ENCODE measurements at places on chromosomes 6 and 20.

GRCh38 chr20:43949741-43950618 is 35.3 kb downstream of the TOX2 start:
- DNase-seq: peak; percentile 35

GRCh38 chr6:55023230-55023629 is 151.1 kb upstream of the HCRTR2 start:
- DNase-seq: no peak

DNA sequence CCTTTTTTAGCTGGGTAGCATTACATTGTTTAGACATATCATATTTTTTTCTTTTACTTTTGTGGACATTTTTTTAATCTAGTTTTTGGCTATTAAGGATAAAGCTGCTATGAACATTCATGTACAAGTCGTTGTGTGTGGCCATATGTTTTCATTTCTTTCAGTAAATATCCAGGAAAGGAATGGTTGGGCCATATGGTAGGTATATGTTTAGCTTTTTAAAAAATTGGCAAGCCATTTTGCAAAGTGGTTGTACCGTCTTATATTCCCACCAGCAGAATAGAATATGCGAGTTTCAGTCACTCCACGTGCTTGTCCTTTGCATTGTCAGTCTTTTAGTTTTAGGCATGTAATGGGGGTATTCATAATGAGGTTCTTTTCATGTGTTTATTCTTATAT is 106.3 kb upstream of the NOX3 start:
- no peak for DNase-seq

DNA sequence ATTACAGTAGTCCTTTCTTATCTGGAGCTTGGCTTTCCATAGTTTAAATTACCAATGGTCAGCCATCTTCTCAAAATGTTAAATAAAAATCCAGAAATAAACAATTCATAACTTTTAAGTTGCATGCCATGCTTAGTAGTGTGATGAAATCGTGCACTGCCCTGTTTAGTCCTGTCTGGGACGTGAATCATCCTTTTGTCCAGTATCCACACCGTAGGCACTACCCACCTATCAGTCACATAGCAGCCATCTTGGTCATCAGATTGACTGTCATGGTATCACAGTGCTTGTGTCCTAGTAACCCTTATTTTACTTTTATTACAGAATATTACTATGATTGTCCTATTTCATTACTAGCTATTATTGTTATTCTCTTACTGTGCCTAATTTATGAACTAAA is 924.1 kb downstream of the EYS start:
- DNase-seq: no peak

DNA sequence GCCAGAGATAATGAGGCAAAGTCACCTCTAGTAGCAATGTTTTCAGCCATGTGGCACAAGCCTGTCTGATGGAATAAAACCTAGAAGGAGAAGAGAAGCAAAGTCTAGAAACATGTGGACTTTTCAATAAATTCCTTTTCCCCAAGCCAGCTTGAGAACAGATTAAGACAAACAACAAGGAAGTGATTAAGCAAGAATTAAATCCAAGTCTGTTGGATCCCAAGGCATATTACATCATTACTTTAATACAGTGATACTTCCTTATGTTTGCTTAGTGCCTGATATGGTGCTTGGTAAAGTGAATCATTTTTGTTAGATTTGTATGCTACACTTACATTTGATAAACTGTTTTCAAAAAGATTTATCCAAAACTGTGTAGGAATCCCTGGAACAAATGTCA is 260.3 kb upstream of the FAM83B start:
- DNase-seq: no peak

GRCh38 chr20:25325073-25325472 is 65.6 kb downstream of the ABHD12 start:
- no peak for DNase-seq

DNA sequence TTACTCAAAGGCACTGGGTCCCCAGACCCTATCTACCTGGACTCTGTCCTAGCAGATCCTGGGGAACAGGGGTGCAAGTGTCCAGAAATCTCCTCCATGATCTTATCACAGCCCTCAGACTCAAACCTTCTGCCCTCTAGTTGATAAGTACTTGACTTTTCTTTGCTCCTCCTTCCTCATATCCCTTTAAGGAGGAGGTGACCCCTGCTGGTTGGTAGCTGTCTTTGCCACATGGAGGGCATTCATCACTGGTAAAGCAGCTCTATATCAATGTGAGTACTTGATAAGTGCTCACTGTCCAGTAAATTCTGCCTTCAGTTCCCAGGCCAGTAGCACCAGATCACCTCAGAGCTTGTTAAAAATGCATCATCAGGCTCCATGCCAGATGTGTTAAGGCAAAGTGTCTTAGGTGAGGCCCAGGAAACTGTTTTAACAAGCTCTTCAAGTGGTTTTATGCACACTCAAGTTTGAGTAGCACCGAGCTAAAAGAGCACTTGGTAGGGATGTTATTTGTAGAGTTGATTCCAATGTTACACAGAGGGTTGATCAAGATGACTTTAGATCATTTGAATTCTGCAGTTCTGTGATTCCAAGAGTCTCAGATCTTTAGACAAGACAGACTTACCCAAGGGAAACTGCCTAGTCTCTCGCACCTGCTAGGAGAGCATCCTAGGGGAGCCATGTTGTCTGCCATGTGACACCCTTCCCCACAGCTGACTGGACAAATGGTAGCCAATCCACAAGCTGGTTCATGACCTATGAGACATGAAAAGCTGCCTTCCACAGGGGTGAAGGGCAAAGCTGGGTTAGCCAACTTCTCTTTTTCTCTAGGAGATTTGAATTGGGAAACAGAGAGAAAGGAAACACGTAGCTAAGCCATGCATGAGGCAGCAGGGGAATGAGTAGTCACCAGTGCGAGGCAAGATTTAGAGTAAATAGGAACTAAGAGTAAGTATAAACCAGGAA is 18.6 kb downstream of the TREML2 start:
- peak; percentile 5 for DNase-seq

GRCh38 chr6:87282743-87283142 is 39.6 kb upstream of the SMIM8 start:
- DNase-seq: no peak

DNA sequence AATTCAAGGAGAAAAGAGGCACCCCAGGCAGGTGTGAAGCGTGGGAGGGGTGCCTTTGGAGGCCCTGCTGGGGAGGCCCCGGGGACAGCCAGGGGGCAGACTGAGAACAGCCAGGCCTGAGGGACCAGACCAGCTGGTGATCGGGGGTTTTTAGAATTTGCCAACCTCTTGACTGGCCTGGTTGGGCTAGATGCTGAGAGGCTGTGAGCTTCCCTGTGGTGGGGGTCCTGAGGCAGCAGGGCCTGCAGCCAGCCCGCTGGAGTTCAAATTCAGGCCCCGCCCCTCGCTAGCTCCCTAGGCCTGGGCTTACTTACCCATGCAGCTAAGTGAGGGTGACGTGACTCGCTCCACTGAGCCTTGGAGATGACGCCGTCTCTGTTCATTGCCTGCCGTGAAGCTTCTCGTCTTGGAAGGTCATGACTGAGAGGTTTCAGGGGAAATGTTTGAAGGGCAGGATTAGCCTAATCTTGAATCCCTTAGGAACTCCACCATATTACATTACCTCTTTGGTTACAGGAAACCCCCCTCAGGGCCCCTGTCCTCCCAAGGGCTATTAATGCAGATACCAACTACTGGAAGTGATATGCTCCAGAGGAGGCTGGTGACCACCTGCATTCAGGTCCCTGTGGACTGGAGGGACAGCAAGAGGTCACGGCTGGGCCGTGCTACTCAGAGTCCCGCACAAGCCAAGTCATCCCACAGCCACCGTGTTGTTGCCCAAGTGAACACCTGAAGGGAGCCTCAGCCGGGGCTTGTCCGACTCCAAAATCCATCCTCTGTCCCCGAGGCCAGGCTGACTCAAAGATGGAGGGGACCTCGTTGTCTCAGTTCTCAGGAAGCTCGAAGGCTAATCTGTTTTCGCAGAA is 73.9 kb upstream of the DUSP22 start:
- no peak for DNase-seq

GRCh38 chr6:13283331-13283730 is 45.0 kb downstream of the TBC1D7 start:
- no peak for DNase-seq

DNA sequence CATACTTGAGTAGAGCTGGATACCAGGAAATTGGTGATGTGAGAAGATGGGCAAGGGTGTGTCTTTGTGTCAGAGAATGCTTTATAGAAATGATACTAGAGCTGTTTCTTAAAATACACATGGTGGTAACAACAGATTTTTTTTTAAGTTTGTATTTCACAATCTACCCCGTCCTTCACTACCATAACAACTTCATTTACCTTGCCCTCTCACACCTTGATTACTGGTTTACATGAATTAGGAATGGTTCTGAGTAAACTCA is 45.4 kb downstream of the RARS2 start:
- no peak for DNase-seq

DNA sequence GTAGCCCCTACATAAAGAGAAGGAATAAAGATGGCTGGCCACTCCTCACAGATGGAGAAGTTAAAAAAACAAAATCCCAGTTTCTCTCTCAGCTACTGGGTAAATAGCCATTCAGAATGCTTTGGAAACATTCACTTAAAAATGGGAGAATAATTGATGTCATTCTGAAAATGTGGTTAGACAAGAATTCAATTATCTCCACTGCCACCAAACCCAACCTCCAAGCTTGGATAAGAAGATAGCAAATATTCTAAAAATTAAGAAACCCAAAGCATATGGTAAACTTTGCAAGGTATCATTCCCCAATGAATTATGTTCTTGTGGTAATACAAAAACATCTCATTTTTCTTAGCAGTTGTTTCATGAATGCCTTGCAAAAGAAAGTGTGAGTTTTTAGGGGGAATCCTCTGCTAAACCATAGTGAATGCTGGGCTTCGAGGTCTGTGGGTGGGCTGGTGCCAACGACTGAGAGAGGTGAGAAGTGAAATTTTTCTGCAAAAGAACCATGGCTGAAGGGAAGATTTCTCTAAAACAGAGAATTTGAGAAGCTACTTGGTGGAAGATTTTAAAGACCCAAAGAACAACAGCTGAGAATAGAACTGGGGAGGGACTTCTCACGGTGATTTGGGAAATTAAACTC is 497.9 kb upstream of the JARID2 start:
- no peak for DNase-seq

DNA sequence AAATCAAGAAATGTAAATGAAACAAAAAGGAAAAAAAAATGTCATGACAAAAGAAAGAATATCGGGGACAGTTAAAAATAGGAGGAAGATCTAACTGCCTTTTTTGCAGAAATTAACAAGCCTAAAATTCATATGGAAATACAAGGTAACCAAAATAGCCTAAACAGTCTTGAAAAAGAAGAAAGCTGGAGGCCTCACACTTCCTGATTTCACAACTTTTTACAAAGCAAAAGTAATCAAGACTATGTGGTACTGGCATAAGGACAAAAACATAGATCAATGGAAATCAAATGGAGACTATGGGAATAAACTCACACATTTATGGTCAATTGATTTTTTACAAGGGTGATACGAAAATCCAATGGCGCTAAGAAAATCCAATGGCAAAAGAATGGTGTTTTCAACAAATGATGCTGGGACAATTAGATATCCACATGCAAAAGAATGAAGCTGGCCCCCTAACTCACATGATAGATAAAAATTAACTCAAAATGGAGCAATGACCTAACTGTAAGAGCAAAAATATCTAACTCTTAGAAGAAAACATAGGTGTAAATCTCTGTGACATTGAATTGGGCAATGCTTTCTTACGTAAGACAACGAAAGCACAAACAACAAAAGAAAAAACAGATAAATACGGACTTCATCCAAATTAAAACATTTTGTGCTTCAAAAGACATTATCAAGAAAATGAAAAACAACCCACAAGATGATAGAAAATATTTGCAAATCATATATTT is 24.5 kb downstream of the MAP3K5 start:
- no peak for DNase-seq

GRCh38 chr6:144104488-144104887 is 9.1 kb upstream of the SF3B5 start:
- no peak for DNase-seq

- DNase-seq: no peak
These were observed 31.3 kb downstream of the RARS2 start for GRCh38 chr6:87558446-87558845.

DNA sequence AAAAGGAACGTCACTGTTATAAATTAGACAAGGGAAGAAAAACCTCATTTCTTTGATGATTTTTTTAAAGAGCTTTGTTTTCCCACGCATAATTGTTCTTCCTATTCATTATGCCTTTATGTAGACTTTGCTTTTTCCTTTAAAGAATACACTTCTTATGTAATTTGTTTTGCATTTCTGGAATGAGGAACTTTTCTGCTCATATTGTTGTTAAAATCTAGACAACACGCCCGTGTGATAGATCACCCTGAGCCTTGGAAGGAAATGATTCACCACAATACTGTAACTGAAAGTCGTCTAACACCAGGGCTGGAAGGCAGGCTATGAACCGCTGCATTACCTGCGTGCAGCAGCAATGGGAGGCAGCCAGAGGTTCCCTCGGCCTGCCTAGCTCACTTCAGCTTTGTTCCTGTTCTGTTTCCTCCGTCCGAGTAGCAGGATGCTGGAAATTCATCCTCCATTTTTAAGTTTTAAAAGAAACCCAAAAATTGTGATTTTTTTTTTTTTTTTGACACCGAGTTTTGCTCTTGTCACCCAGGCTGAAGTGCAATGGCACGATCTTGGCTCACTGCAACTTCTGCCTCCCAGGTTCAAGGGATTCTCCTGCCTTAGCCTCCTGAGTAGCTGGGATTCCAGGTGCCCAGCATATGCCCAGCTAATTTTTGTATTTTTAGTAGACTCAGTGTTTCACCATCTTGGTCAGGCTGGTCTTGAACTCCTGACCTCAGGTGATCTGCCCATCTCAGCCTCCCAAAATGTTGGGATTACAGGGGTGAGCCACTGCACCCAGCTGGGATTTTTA is 49.6 kb upstream of the ZNF217 start:
- DNase-seq: peak; percentile 28

- no peak for DNase-seq
These were observed 34.3 kb downstream of the RNF24 start for GRCh38 chr20:3981132-3981452.

GRCh38 chr6:44896701-44897100 is 431.4 kb upstream of the RUNX2 start:
- no peak for DNase-seq

DNA sequence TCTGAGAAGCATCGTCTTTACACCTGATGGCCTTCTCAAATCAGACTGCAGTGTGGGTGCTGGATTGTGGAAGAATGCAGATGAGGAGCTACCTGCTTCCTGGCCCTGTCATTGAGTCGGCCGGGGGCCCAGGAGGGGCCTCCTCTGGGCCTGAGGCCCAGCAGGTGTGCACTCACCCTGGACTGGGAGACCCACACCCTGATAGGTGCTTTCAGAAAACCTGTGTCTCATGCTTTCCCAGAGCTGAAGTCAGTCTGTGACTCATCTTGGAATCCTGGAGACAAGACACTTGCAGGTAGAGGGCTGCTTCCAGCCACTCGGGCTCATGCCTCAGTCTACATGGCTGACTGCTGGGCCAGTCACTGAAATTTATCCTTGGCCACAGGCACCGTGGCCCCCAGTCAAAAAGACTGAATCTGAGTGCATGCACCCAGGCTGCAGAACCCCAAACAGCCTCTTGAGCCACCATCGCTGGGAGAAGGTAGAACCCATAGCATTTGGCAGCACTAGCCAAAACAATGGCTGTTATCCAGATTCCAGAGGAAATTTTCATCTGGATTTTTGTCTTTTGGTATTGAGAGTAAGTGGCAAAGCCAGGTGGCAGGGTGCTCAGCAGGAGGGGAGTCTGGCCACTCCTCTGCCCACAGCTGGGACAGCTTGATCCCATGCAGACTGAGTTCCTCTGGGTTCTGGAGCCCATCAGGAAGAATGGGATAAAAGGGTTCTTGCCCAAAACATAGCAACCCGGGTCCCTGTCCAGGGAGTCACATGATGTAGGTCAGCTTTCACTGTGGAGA is 182.0 kb upstream of the CST7 start:
- DNase-seq: no peak

- DNase-seq: no peak
These were observed 697.3 kb downstream of the FRK start for GRCh38 chr6:115363379-115363778.

Measured in activated CD4-positive, CD25-positive, alpha-beta regulatory T cell (primary cell).